Left renal cortex interstitium (tissue), 4 donors: ENCODE measurements at places on chromosomes 11 and 22.

GRCh38 chr11:86518211-86518610, 143.5 kb downstream of the CCDC81 start:
- DNase-seq = no peak

- no peak for DNase-seq
Measured at GRCh38 chr11:72430741-72431570, 3.4 kb downstream of the CLPB start.

DNA sequence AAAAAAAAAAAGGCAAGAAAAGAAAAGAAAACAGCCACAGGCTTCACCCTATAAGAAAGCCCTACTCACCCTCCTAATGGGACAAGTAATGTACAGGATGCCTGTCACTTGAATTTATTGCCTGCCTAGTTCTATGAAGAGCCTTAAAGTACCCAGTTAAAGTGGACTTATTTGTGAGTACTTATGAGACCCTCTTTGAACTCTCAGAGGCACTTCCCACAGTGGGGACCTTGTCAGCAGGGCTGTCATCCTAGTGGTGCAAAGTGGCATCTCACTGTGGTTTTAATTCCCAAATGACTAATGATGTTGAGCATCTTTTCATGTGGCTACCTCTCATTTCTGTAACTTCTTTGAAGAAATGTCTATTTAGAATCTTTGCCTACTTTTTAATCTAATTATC, 41.8 kb upstream of the BARX2 start:
- DNase-seq = no peak

- no peak for DNase-seq
Measured at GRCh38 chr22:27749597-27750225, 51.8 kb downstream of the MN1 start.

DNA sequence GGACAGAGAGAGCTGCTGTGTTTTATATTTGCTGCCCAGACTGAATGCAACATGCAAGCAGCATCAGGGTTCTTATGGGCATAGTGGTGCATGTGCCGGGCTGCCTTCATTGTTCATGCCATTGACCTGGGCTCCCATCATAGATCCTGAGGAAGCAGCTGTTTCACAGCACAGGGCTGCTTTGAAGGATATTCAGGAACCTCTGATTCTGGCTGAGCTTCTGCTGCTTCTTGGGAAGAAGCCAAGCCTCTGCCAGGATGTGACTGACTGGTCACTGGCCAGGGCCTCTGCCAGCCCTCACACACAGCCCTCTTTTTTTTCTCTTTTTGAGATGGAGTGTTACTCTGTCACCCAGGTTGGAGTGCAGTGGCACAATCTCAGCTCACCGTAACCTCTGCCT, 43.3 kb downstream of the CYB5R2 start:
- no peak for DNase-seq

- no peak for DNase-seq
Measured at GRCh38 chr22:32311551-32312071, 46.1 kb upstream of the RFPL3 start.

DNA sequence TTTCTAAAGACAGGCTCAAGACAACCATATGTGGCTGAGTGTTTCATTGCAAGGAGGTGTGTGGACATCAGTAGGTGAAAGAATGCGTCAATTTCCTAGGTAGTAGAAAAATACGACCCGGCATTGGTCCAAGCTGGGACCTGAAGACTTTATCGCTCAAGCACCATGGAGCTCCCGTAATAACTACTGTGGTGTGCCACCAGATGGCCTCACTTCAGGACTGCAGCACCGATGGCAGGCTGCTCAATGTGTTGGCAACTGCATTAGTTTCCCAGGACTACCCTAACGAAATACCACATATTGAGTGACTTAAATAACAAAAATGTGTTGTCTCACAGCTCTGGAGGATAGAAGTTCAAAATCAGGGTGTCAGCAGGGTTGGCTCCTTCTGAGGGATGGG, 72.4 kb upstream of the FAT3 start:
- DNase-seq = no peak

- no peak for DNase-seq
Measured at GRCh38 chr11:64998690-64999431, 2.1 kb upstream of the BATF2 start.

DNA sequence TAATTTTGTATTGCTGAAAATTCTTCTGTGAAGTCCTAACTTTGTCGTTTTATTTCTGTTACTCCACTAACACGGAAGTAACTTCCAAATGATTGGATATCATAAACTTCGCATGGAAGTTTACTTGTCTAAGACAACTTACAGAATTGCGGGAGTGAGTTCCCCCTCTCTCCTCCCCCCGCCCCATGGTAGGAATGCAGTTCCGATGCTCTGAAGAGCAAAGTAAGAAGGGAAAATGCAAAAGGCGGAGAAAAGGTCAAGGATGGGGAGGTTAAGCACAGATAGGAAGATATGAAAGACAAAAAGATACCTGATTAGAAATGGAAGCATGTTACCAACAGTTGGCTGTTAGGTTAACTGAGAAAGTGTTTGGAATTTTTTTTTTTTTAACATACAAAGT, 1.3 kb downstream of the EIF3M start:
- no peak for DNase-seq

GRCh38 chr11:6273188-6273587, 13.6 kb downstream of the CCKBR start:
- DNase-seq = no peak

- no peak for DNase-seq
Measured at GRCh38 chr11:111322534-111322933, 24.2 kb downstream of the POU2AF3 start.

DNA sequence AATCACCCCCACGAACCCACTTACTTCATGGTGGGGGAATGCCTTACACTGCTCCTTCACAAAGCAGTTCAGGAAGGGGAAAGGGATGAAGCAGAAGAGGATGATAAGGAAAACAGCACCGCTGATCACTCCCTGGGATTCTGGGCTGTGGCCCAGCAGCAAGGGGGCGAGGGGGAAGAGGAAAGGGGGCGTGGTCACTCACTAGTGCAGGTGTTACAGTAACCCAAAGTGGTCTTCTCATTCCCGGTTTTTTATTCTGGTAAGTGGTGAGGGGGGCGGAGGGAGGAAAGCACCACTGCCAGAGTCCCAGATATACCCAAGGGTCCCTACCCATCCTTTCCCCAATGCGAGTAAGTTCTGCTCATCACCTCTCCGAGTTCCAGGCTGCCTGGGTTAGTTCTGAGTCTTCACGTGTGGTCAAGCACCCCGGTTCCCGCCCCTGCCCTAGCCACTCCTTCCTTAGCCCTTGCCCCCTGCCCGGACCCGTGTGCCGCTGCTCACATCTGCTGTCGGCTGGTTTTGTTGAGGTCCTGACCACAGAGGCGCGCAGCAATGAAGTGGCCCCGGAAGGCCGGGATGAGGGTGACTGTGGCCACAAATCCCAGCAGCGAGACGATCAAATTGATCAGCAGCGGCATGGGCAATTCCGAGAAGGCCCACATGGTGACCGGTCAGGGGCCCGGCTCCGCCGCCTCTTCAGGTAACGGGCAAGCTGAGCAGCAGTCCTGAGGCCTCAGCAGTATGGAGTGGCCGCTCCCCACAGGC, 477 bp downstream of the DPAGT1 start:
- DNase-seq = no peak

DNA sequence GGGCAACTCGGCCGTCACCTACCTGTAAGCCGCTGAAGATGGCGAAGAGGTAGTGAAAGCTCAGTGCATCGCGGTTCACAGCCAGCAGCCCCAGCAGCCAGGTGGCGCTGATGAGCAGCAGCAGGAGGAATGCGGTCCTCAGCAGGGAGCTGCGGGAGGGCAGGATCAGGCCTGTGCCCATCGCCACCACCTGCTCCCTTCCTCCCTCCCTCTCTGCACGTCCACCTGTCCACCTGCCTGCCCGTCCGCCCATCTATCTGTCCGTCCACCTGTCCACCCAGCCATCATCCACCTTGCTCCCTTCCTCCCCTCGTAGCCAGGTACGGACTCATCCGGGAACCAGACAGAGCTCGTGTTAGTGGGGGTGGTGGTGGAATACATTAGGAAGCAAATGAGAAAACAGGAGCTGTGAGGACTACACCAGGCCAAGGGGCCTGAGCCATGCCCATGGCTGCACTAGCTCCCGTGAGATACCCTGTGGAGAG, 32.2 kb downstream of the TRMU start:
- DNase-seq = no peak

- no peak for DNase-seq
Measured at GRCh38 chr11:75369560-75370255, 18.2 kb upstream of the ARRB1 start.

DNA sequence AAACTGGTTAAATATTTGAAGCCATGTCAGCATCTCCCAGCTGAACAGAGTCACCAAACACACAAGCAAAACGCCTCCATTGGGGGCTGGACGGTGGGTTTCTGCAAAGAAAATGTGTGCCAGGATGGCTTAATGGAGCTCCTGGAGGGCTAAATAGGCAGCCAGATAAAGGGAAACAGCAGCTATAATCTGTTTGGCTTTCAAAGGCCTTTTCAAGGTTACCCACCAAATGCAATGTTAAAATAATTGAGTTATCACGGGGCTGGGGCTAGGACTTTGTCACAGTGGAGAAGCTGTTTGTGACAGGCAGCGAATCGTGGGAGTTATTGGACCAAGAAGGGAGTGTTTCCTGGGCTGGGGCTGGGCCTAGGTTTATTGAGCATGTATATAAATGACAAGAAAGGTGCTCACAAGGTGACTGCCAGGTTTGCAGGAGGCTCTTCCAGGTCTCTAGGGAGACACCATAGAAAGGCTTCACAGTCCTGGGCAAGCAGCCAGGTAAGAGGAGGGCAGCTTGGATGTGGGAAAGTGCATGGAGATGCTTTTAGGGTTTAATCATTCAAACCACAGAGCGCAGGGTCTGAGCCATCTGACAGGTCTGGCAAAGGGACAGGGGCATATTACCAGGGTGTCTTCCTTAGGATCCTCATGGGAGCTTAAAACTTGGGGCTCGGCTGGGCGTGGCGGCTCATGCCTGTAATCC, 28.3 kb downstream of the GRIK4 start:
- DNase-seq = no peak

DNA sequence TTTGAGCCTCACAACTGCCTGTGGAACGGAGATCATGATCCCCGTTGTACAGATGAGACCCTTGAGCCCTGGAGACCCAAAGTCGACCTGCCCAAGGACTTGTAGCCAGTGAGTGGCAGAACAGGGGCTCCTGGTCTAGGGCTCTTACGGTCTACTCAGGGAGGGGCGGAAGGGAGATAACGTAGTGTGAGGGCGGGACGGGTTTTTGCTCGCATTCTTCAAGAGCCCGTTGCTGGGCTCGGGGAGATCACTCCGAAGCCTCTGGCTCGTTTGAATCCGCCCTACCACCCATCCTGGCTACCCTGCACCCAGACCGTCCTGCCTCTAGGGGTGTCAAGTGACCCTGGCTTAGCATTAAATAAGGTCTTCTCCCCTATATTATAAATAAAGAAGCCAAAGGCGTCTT, 639 bp downstream of the CRY2 start:
- no peak for DNase-seq

- peak; percentile 62 for DNase-seq
Measured at GRCh38 chr11:96388891-96389719, 607 bp downstream of the CCDC82 start.

DNA sequence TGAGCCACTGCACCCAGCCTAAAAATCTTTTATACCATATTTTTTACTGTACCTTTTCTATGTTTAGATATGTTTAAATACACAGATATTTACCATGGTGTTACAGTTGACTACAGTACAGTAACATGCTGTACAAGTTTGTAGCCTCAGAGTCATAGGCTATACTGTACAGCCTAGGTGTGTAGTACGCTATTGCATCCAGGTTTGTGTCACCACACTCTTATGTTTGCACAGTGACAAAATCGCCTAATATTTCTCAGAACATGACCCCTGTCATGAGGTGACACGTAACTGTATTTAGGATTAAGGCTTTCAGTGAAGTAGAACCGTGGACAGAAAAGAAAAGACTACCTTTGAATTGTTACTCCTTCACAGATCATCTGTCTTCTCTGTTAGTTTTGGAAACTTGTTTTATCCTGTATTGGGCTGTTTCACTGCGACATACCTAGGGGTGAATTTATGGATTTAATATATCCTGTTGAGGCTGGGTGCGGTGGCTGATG, 83.8 kb downstream of the ZNRF3 start:
- no peak for DNase-seq

GRCh38 chr22:46862418-46863324, 100.2 kb downstream of the TBC1D22A start:
- DNase-seq = no peak

DNA sequence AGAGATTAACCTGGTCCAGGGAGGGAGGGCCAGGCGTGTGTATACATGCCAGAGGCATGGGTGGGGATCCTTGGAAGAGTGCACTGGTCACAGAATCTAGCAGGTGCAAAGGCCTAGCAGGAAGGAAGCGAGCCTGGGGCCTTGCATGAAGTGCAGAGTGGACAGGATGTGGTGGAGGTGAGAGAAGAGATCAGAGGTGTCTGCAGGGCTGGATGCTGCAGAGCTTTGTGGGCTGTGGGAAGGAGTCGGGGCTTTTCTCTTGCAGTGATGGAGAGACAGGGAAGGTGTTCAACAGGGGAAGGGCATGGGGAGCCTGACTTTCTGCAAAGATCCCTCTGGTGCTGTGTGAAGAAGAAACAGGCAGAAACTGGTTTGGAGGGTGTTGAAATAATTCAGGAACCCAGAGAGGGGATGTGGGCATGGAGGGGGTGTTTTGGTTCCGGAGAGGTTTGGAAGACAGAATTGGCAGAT, 2.5 kb upstream of the TPST2 start:
- no peak for DNase-seq

GRCh38 chr11:74325649-74326645, 14.5 kb upstream of the P4HA3 start:
- no peak for DNase-seq

DNA sequence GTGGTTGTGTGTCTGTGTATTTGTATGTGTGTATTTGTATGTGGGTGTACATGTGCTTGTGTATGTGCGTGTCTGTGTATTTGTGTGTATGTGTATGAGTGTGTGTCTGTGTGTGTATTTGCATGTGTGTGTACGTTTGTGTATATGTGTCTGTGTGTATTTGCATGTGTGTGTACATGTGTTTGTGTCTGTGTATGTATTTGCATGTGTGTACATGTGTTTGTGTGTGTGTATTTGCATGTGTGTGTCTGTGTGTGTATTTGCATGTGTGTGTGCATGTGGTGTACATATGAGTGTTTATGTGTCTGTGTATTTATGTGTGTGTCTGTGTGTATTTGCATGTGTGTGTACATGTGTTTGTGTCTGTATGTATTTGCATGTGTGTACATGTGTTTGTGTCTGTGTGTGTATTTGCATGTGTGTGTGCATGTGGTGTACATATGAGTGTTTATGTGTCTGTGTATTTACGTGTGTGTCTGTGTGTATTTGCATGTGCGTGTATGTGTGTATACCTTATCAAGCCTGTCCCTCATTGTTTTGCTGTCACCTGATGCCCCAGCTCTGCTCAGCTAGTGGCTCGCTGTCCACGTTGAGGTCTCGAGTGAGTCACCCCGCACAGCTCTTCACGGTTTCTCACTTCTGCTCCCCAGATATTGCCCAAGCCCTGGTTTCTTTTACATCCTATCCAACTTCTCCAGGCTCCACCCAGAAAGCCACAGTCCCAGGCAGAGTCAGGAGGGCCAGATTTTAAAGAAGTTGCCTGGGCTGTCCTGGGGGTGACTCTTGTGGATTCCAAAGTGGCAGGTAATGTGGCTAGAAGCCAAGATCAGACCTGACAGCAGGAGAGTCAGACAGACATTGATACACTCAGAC, 15.2 kb downstream of the MB start:
- no peak for DNase-seq
